ENCODE measurements at places on chromosomes 7 and 10.

DNA sequence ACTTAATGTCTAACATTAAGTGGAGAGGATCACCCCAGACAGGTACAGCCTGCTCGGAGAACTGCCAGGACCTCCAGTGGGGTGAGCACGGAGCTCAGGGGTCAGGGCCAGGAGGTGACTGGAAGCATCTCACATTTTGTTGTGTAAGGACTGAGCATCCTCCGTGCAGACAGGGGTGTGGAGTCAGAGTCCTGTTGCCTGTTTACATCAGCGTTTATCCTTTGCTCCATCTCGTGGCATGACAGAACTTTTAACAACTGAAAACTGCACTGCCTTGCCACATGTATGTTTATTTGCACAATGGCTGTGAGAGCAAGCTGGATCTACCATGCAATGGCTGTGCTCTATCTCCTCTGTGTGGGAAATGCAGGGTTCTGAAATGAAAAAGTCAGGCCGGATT, 175.4 kb upstream of the AKR1E2 start:
- DNase-seq = no peak

- no peak for DNase-seq
These were observed 33.6 kb downstream of the VWA2 start for GRCh38 chr10:114272696-114273095.

- DNase-seq = no peak
These were observed 42.8 kb downstream of the RBM20 start for GRCh38 chr10:110686949-110687348.

DNA sequence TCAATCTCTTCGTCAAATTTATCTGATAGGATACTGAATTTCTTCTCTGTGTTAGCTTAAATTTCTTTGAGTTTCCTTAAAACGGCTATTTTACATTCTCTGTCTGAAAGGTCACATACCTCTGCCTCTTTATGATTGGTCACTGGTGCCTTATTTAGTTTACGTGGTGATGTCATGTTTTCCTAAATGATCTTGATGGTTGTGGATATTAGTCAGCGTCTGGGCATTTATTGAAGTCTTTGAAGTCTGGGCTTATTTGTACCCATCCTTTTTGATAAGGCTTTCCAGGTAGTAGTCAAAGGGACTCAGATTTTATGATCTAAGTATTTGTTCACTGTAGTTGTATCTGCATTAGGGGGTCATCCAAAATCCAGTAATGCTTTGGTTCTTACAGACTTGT, 1407.5 kb upstream of the LRRTM3 start:
- no peak for DNase-seq

DNA sequence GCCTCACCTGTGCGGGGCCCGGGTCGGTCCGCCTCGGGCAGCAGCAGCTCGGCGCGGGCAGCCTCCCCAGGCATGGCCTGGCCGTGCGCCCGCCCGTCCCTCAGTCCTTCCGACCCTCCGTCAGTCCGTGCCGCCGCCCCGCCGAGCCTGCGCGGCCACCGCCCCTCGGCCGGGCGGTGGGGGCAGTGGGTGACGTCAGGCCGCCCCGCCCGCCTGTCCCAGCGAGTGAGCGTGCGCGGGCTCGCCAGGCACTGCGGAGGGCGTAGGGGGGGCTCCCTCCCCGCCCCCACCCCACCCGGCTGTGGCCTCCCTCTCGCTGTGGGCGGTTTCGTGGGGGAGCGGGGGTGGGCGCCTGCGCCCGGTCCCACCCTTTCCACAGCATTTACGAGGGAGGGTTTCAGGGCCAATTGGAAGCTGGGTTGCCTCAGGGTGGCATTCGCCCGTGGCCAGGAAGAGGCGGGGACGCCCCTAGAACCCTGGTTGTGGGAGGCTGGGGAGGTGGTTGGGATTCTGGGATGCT, at the start of gene NACAD:
NACAD (minus strand) TSS at position 149 of the 520 bp plus-strand sequence; CDS start at position 74, 75 bp downstream.
- DNase-seq = peak; percentile 10

GRCh38 chr10:97498076-97498840, at the start of gene MMS19:
Gene MMS19, minus strand, starts transcription at chr10:97498422. Its CDS starts 38 bp downstream, at chr10:97498384.
- DNase-seq = peak; percentile 99

DNA sequence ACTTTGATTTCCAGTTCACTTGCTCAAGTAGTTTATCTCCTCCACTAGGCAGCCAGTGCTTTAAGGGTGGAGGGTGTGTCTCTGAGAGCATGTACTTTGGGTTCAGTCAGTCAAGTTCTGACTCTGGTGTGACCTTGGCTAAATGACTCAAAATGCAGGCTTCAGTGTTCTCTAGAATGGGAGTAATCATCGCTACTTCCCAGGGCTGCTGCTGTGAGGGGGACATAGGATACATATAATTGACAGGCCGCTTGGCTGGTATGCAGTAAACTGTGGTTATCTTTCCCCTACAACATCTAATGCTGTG, 3.5 kb downstream of the PTPRE start:
- DNase-seq = no peak

- DNase-seq = no peak
These were observed 115.1 kb downstream of the RNF216 start for GRCh38 chr7:5666361-5666760.

Data from activated T-cell treated with anti-CD3 and anti-CD28 coated beads for 4 hours (primary cell).